ENCODE measurements at places on chromosomes 5 and 9. TPM values are rescaled to one million over a fixed set of nuclear protein-coding genes. Genes with fewer than 3 reads are reported as not detected.

DNA sequence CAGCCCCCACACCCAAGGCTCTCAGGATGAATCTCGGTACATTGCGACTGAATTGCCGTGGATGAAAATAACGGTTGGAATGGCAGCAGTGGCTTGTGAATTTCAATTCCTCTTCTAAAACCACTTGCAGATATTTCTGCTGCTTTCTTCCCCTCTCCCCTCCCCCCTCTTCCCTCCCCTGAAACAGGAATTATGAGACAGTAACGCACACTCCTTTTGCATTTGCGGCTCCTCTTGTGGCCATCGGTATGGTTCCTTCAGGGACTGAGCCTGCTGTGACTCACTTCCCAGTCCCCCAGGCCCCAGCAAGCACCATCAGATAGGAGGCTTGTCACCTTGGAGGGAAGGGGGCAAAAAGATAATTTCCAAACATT, 9.7 kb downstream of the DCANP1 start:
- DNase-seq, result no peak

DNA sequence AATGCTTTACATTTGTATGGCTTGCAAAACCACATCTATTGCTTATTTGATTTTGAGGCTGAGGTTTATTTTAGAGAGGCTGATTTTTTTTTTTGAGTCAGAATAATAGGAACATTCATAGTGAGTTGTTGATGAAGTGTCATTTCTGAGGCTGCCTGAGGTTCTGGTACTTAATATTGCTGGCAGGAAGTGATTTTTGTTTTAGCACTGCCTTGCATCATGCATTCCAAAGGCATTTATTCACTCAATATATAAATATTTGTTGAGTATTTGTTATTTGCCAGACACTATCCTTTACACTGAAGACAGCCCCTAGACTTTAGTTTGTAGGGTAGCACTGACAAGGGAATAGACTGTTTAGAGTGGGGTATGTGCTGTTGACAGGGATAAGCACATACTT, 2.7 kb downstream of the RNF20 start:
- no peak for DNase-seq

DNA sequence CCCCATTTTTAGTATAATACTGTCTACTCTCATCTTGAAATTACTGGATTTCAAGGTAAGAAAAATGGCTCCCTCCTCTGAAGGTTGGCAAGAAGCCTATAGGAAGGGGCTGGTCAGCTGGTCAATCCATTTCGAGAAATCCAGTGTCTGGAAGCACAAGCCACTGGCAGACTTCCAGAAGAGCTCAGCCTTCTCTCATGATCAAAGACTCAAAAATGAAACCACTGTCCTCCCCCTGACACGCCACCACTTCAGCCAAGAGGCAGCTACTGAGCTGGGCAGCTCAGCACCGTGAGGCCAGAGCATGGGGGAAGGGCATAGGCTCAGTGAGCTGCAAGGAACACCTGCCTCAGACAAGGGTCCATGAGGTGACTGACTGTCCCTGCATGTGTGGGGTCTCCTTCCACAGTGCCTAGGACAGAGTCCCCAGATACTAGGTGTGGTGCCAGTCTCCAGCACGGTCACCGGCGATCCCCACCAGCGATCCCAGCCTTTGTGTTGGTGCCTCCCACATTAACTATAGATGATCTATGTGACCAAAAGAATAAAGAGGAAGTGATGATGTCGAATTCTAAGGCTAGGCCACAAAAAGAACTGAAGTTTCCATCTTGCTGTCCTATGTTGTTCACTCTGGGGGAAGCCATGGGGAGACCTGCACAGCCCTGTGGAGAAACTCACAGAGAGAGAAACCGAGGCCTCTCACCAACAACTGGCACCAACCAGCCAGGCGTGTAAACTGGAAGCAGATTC, 100.1 kb upstream of the LRRTM2 start:
- DNase-seq, result peak; percentile 70

GRCh38 chr5:154465169-154465568, 12.9 kb downstream of the HAND1 start:
- DNase-seq, result no peak

DNA sequence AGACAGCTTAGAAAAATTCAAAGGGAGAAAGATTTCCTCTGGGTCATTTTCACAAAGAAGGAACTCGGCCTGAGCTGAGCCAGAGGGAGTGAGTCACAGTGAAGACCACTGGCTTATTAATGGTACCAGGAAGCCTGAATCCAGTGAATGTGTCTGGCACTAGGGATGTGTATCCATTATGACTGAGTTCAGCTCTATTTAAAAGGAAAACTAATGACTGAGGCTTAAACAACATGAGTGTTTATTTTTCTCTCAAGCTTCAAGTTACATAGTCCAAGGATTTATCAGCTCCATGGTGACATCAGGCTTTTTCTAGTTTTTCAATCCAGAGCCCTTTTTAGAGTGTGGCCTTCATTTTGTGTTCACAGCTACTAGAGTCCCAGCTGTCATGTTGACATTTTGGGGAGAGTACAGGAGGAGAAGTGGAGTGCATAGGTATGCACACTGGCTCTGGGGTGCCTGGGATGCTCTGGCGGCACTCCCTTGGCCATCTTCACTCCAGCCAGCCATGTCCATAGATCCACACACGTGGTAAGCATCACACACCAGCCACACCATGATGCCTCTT, 159.5 kb upstream of the ERCC6L2 start:
- DNase-seq, result no peak

- DNase-seq, result no peak
These were observed 490.7 kb upstream of the NUDT12 start for GRCh38 chr5:104053353-104053649.

- DNase-seq, result no peak
These were observed 10.6 kb downstream of the PCDH1 start for GRCh38 chr5:141867651-141868050.

- DNase-seq, result no peak
These were observed 869.0 kb downstream of the TLE4 start for GRCh38 chr9:80440724-80441123.

- peak; percentile 63 for DNase-seq
These were observed 37.2 kb downstream of the OLFML2A start for GRCh38 chr9:124814164-124814535.

DNA sequence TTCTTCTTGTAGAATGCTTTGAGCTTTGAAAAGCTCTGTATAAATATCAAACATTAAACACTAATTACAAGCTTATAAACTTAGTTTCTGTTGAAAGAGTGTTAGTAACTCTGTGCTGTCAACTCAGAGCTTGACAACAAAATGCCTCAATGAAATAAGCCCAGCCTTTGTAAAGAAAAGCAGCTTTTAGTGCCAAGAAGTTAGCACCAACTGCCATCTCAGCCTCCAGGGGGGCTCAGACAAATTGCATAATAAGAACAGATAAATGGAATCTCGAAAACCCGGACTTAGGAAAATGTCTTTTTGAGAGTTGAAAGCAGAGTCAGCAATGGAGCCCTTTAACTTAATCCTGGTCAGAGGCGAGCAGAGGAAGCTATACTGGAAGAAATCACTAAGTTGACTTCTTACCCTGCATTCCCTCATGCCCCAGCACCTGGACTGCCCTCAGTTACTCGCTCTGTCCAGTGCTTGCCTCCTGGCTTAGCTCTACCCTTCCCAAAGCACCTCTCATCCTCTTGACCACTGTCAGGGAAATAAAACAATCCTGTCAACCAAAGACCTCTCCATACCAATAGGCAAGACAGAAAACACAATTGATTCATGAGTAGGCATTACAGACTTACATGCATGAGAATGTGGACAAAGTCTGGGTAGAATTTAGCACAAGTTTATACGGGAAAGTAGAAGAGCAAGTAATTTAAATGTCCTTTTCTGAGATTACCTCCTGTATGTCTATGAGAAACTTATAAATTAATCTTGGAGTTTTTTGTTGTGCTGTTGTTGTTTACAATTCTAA, 352.7 kb downstream of the ZNF608 start:
- no peak for DNase-seq

- DNase-seq, result no peak
These were observed 566.8 kb upstream of the DMAC1 start for GRCh38 chr9:8366161-8366926.

DNA sequence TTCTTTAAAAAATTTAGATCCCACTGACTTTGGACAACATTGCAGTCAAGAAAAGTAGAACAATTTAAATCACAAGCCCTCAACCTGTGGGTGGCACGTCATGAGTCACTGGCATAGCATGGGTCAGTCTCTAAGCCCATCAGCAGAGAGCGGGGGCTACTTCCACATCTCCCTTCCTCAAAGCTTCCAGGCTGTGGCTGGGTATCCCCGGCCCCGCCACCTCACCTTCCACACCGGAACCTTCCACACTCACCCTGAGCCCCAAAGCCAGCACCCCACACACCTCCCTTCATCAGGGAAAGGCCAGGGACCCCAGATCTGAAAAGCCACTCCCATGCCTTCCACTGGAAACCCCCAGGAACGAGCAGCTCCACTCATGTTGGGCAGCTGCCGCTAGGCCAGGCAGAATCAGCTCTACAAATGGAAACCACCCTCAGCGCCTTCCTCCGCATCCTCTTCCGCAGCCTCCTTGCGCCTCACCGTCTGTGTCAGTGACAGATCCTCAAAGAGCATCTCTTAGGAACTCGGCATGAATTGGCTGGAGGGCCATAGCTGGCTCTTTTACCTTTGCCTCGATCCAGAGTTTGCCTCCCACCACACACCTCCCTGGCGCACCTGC, 156.5 kb downstream of the ERCC6L2 start:
- no peak for DNase-seq

GRCh38 chr9:110512817-110513216, 66.7 kb downstream of the SVEP1 start:
- DNase-seq, result no peak

- DNase-seq, result no peak
These were observed 39.0 kb downstream of the DDX31 start for GRCh38 chr9:132630811-132631210.

DNA sequence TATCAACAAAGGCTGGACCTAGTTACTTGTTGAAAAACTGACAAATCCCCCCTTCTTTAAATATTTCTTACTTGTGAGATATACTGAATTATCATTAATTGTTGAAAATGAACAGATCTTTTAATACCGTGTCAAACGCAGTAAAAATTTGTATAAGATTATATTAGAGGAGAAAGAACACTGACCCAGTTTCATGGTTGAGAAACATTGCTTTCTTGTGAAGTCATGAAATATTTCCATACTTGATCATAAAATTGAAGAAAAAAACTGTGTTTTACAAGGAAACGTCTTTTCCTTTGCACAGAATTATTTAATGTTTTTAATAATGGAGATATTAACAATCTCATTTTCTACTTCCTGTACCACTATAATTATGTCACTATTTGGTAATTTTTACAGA, 45.8 kb downstream of the MOCS2 start:
- no peak for DNase-seq

SLC12A7 gene
- 38.0 TPM for total RNA-seq

SLC38A9 gene
- 15.2 TPM for total RNA-seq

CNTNAP3B gene
- total RNA-seq, result 0.03 TPM

FAM120AOS gene
- total RNA-seq, result 35.8 TPM
